ENCODE measurements at places on chromosomes 2 and 18.
A peak's percentile ranks its signal among the peaks of the same experiment; 100 is the strongest.

- no peak for DNase-seq
These were observed 74.2 kb downstream of the VWA3B start for GRCh38 chr2:98161186-98161585.

DNA sequence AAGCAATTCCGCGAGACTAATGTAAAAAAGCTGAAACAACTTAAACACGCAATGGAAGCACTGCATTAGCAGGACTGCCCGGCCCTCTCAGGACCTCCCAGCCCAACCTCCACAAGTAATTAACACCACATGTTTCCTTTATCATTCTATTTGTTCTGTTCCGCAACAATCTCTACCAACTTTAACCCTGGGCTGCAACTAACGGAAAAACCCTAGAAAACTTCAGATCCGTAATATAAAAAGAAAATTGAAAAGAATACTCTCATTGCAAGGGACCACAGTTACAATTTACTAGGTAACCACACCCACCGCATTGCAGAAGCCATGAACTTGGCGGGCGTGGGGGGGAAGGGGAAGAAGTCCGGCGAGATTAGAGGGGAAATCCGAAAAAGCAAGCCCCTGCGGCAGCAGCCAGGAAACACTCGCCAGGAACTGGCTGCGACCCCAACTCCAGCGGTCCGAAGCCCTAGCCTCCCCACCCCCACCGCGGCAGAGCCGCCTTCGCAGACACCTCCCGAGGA lies 1.2 kb downstream of the EPB41L3 start:
- no peak for DNase-seq

- DNase-seq: no peak
These were observed 49.1 kb upstream of the DOCK10 start for GRCh38 chr2:225091336-225091735.

DNA sequence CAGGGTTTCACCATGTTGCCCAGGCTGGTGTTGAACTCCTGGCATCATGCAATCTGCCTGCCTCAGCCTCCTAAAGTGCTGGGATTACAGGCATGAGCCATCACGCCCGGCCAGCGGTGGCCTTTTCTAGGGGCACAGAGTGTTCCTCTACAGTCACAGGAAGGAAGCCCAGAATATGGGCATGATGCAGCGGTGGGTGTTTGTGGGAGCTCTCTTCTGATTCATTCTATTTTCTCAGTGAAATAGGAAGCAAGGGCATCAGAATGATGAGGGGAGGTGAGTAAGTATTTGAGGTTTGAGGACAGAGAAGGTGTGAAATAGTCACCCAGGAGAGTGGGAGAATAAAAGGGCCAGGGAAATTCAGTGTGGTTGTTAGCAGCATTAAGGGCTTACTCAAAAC lies 70.3 kb upstream of the PSME4 start:
- DNase-seq: no peak

GRCh38 chr2:197480165-197481036 lies 19.2 kb downstream of the HSPD1 start:
- DNase-seq: no peak

DNA sequence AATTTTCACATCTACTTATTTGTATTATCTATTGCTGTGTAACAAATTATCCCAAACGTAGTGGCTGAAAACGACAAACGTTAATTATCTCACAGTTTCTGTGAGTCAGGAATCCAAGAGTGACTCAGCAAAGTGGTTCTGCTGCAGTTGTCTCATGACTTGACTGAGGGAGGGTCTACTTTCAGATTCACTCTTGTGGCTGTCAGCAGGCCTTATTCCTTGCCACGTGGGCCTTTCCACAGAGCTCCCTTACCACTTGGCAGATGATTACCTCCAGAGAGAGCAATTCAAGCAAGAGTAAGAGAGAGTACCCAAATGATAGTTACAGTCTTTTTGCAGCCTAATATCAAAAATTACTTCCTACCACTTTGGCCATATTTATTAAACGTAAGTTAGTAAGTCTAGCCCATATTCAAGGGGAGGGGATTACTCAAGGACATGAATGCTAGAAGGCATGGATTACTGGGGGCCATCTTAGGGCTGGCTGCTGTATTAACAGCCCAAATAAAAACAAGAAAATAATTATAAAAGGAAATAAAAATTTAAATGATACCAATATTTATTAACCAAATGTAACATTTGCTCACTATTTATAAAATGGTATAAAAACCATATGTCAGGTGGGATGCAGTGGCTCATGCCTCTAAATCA lies 48.7 kb upstream of the NBEAL1 start:
- DNase-seq: peak; percentile 25

GRCh38 chr18:12882453-12883371 lies 1.3 kb downstream of the PTPN2 start:
- DNase-seq: peak; percentile 21

- no peak for DNase-seq
These were observed 902.6 kb upstream of the GCFC2 start for GRCh38 chr2:76613330-76613729.

GRCh38 chr2:201350879-201351278 lies 6.3 kb downstream of the FLACC1 start:
- DNase-seq: no peak

- DNase-seq: no peak
These were observed 50.6 kb upstream of the FMNL2 start for GRCh38 chr2:152284398-152284797.

- no peak for DNase-seq
These were observed 212.9 kb downstream of the CYP26B1 start for GRCh38 chr2:71934595-71935261.

- no peak for DNase-seq
These were observed 106.9 kb upstream of the PPP1CB start for GRCh38 chr2:28644760-28645159.

DNA sequence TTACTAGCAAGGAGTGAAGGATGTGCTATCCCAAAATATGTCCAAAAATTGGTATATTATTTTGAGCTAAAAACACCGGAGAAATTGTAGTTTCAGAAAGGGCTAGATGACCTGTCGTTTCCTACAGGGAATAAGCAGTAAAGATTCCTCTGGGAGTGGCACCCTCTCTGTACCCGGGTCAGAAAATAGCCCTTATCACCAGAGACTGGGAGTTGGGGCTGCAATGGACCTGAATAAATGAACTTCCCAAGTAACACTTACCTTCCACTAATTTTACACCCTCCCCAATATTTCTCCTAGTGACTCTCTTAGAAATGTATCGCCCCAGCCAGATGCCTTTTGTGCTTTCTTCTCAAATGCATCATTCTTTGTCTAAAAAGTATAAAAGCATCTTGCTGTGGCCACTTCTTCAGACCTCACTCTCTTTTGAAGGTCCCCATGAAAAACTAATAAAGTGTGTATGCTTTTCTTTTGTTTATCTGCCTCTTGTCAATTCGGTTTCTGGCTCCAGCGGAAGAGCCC lies 734 bp upstream of the RMC1 start:
- DNase-seq: no peak

- no peak for DNase-seq
These were observed 122.7 kb downstream of the DNER start for GRCh38 chr2:229591611-229592010.

- no peak for DNase-seq
These were observed 250.9 kb downstream of the OTX1 start for GRCh38 chr2:63301481-63301880.

- no peak for DNase-seq
These were observed 5.0 kb downstream of the HAAO start for GRCh38 chr2:42787424-42787787.

DNA sequence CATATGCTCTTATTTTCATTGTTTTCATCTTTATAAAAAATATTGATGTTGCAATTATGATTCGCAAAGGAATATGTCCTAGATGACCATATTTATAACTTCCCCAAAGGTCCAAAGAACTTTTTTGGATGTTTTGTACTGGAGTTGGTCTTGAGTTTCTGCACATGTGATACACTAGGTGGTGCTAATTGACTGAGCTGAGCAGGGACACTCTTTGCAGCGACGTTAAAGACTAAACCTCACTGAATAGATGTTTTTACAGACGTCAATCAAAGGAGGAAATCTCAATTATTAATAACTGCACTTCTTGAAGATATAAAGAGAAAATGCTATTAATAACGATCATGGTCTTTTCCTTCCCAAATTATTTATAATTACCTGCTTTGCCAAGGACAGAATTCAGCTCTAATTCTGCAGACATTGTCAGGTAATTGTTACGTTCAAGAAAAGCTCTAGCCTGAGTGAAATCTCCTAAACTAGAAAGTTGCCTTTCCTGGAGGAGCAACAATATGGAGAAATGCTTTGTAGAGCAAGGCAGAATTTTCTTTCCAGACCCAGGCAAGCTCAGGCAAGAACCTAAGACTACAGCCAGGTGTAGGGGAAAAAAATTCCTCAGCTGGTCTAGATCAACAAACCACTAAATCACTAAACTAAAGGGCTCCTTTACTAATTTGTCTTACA lies 119.3 kb upstream of the RBBP8 start:
- peak; percentile 24 for DNase-seq

DNA sequence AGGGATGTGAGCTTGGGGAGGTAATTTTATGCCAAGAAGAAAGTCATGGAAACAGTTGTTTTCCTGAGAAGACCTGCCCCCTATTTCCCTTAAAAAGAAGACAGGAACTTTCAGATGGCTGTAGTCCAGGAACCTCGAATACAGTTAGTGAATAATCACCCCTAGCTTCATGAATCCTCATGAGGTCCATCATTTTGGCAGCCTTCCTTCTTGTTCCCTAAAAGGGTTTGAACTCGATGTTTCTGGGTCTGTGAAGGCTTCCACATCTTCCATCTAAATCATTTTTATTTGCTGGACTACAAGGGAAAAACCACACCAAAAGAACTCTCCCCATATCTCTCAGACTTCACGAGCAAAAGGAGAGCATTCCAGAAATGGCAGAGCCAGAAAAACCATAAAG lies 290.8 kb downstream of the SLC4A3 start:
- no peak for DNase-seq

DNA sequence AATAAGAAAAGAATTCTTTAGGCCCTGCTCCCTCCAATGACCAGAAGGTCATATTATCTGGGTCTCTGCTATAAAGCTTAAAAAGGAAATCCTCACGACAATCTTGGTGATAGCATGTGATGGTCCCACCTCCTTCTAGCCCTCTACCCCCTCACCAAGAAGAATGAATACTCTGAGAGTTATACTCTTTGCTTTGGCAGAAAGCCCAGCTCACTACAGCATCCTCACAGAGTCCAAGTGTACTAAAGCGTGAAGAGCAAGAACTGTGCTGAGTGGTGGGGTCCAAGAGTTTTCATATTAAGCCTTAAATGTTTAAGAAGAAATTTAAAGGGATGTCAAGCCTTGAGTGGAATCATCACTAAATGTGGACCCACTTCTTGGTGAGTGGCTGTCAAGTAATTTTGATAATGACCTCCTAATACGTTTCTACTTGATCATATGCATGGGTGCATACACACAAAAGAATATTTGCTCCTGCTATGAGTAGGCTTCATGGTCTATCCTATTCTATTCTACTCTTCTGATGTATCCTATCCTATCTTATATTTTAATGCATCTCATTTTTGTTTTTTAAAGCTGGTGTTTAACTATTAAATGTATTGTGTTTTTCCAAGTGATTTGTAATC lies 16.5 kb upstream of the SERPINB7 start:
- no peak for DNase-seq

DNA sequence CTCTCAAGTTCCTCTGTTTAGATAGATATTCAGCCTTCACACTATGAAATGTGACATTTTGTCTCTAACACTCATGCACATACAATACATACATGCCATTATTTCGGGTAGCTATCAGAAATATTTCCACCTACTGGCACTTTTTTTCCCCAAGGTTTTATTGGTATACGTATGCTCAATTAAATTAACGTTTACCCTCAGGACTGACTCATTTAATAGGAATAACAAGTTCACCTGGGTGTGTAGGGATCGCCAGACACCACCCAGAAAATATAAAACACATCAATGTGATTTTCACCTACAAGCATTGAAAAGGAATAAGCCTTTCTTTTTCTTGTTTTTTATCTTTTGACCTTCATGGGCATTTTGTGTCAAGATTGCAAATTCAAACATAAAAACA lies 138.5 kb upstream of the EPAS1 start:
- no peak for DNase-seq

DNA sequence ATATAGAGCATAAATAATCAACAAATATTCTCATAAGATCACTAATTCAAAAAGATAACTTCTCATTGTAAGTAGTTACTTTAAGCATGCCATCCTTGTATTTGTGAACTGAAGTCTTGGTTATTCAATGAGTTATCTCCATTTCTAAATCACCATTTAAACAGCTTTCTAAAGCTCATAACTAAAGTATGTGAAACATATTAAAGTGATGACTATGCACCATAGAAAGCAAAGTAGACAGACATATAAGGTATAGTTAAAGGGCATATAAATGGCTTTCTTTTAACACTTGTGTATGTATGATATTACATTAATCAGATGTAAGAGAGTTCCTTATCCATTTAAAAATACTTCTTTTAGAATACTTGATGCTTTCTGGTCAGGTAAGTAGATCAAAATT lies 83.5 kb downstream of the IKZF2 start:
- DNase-seq: no peak

DNA sequence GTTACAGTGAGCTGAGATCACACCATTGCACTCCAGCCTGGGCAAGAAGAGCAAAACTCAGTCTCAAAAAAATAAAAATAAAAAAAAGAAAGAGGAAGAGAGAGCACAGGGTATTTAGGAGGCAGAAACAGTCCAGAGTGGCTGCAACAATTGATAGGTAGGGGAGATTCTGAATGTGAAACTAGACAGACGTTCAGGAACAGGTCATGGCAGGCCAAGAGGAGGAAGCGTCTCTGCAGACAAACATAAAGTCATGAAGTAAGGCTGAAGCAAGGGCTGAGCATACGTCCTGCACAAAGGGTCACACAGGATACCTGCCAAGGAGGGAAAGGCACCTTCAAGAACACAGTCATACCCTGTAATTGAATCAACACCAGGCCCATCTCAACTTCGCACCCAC lies 64.1 kb upstream of the ZNF532 start:
- no peak for DNase-seq

DNA sequence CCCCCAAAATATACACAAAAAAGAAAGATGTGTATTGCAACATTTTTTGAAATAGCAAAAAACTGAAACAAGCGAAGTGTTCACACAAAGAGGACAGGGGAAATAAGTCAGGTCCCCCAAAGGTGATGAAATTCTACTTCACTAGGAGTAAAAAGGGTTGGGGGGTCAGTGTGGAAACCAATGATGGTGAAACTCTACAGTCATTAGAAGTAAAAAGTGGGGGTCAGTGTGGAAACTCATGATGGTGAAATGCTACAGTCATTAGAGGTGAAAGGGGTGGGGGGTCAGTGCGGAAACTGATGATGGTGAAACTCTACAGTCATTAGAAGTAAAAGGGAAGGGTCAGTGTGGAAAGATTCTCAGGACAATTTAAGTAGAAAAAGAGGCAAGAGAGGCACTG lies 298.2 kb downstream of the EIPR1 start:
- DNase-seq: no peak

- DNase-seq: no peak
These were observed 86.5 kb downstream of the UXS1 start for GRCh38 chr2:106107509-106108131.

GRCh38 chr2:195331966-195332365 lies 325.1 kb upstream of the SLC39A10 start:
- DNase-seq: no peak

DNA sequence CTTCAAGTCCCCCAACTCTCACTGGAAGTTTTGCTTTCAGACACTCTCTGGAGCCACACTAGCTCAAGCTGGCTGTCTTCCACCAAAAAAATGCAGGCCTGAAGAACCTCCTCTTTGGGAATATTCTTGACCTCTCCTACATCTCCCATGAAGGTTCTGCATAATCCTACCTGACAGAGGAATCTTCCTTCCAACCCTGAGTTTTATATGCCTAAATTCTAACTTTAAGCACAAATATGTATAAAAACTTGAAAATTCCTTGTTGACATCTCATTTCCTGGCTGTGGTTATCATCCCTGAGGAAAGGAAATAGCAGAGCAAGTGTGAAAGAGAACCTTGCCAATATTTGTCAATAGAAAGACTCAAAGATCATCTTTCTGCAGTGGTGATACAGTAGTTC lies 249.0 kb downstream of the LPIN1 start:
- no peak for DNase-seq
